ENCODE measurements at places on chromosomes 1 and 21.

GRCh38 chr1:245070836-245071615 lies 83.8 kb upstream of the KIF26B start:
- no peak for DNase-seq

GRCh38 chr1:189500778-189501177 lies 976.9 kb downstream of the BRINP3 start:
- no peak for DNase-seq

- peak; percentile 35 for DNase-seq
Measured at GRCh38 chr21:15422783-15423182, 307.0 kb upstream of the USP25 start.

GRCh38 chr1:198498103-198498385 lies 42.4 kb downstream of the ATP6V1G3 start:
- DNase-seq = no peak

DNA sequence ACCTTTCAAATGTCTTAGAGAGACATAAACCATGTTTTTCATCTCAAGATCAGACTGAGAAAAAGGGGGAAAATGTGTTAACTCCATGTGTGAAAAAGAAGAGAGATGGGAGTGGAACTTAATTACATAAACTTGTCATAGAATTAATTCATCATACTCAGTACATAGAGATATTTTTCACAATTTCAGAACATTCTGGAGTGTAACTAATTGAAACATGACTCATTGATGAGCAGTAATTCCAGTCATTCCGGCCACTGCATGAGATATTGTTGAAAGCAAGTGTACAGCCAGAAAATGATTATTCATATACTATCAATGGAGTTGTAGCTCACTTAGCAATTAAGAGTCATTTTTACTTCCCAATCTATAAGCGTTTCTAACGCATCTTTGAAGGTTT lies 739.3 kb downstream of the LTN1 start:
- peak; percentile 45 for DNase-seq

DNA sequence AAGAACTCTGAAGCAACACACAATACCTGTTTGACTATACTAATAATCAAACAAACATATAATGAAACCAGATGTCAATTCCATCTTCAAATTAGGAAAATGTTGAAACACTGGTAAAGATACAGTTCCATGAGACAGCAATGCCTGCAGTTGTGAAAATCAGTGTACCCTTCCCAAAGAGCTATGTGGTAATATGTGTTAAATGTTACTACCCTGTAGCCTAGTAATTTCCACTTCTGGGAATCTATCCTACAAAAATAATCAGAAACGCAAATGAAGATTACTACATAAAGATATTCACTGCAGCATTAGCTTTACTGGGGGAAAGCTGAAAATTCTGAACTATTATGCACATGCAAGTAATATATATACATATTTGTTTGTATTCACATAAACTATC lies 16.9 kb downstream of the GLIS1 start:
- DNase-seq = no peak

DNA sequence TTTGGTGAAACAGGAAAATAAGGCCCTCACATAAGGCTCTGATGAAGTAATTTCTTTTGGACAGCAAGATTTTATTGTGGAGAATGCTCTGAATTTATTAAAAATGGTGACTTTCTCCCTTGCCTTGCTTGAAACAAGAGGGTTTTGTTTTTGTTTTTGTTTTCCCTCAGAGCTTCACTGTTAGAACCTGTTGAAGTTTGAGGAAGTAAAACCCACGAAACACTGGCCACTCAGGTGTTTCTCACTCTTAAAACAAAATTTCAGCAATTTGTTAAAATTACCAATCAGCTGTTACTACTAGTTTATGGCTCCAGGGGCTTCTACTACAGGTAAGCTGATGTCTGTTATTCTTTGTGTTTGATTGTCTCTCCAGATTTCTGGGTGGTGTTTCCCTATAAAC lies 112.6 kb upstream of the B3GALT2 start:
- DNase-seq = no peak

GRCh38 chr1:72280711-72281110 lies 1.6 kb downstream of the NEGR1 start:
- DNase-seq = no peak

GRCh38 chr21:39535646-39536437 lies 76.9 kb upstream of the B3GALT5 start:
- DNase-seq = no peak

DNA sequence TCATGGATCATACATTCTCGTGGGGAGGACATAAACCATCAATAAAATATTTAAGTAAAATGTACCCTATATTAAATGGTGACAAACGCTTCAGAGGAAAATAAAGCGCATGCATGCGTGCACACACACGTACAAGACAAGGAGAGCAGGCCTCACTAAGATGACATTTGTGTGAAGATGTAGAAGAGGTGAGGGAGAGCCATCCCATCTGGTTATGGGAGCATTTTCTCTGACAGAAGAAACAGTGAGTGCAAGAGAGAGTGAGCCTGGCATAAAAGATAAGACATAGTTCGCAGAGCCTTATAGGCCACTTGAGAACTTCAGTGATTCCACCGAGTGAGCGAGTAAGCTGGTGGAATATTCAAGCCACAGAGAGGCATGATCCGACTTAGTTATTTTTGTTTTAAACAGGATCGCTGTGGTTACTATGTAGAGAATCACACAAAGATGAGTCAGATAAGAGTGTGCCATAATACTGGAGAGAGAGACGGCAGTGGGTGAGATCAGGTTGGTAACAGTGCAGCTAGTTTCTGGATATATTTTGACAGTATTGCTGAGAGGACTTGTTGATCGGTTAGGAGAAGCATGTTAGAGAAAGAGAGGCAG lies 624.2 kb downstream of the PLPP3 start:
- DNase-seq = peak; percentile 3

- no peak for DNase-seq
Measured at GRCh38 chr1:37098237-37098636, 63.9 kb upstream of the GRIK3 start.

DNA sequence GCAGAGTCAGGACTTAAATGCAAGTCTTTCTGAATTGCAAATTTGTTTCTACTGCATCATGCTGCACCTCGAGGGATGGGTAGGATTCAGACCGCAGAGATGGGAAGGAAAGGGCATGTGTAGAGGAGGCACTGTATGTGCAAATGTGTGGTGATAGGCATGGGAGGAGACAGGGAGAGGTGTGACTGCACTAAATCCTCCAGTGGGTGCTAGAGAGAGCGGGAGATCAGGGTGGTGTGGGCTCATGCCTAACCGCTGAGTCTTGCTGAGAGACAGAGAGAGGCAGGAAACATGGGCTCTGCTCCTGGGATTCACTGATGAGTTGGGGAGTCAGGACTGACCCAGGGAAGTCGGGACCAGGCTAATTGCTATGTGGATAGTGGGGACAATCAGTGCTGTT lies 61.1 kb downstream of the PTPRU start:
- no peak for DNase-seq

GRCh38 chr1:64975740-64976139 lies 9.4 kb upstream of the JAK1 start:
- no peak for DNase-seq

DNA sequence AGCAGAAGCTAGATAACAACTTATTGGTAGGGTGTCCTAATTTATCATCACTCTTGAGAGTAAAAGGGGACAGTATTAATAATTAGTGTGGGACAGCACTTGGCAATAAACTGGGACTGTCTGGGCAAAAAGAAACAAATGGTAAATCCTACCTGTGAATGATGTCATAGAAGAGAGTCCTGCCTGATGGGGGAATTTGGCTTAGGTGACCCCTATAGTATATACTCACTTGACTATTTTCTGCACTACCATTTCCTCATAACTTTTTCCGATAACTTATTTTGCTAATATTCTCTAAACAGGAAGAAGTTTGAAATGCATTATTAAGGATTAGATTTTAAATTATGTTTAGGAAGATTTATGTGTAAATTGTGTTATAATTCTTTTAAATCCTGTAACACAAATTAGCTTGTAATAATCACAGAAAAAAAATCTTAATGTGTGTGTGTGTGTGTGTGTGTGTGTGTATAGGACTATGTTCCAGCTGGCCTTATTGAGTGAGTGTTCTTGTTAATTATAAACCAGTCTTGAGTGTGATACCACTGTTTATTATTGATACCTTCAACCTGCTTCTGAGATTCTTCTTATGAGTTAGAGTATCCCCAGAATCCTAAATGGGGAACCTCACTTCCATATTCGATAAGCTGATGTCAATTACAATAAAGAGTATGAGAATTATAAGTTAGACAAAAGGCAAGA lies 144.2 kb upstream of the C1orf105 start:
- DNase-seq = no peak

- DNase-seq = no peak
Measured at GRCh38 chr1:67041841-67042503, 12.0 kb downstream of the SLC35D1 start.

GRCh38 chr1:39182804-39183203 lies 21.7 kb upstream of the MACF1 start:
- no peak for DNase-seq

DNA sequence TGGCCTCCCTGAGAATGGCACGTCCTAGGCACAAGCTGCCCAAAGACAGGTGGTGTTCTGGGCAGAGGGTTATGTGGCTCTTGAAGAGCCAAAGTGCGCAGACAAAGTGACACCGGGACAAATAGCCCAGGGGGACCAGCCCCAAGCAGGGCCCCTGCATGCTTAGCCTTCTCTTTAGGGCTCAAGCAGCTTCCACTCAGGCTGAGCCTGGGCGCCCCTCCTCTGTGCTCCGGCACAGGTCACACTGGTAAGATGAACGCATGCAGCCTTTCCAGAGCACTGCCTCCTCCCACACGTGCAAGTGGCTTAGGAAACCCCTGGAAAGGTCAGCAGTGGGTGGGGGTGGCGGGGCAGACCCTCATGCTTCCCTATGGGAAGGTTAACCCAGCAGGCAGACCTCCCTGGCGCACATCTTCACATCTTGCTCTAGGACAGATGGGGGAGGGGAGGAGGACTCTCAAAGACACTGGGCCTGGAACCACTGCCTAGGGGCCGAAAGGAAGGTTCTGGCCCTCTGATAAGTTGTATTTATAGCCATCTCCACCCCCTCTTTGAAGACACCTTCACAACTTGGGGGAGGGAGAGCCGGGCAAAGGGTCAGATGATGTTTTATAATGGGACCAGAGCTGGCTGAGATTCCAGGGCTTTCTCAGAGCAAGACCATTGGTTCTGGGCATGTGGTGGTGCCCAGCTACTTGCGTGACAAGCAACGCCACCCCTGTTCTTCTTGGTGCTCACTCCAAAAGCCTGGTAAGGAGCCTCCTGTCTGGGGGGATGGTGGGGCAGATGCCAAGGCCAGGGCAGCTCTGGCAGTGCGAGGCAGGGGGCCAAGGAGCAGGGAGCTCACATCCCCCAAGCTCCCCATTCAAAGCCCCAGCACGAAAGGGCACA lies 5.5 kb downstream of the KLHL21 start:
- no peak for DNase-seq

- DNase-seq = no peak
Measured at GRCh38 chr1:203592730-203593129, 33.9 kb upstream of the ATP2B4 start.

GRCh38 chr1:227427411-227427810 lies 109.1 kb upstream of the CDC42BPA start:
- no peak for DNase-seq

- DNase-seq = no peak
Measured at GRCh38 chr1:7042322-7043190, 257.3 kb downstream of the CAMTA1 start.

DNA sequence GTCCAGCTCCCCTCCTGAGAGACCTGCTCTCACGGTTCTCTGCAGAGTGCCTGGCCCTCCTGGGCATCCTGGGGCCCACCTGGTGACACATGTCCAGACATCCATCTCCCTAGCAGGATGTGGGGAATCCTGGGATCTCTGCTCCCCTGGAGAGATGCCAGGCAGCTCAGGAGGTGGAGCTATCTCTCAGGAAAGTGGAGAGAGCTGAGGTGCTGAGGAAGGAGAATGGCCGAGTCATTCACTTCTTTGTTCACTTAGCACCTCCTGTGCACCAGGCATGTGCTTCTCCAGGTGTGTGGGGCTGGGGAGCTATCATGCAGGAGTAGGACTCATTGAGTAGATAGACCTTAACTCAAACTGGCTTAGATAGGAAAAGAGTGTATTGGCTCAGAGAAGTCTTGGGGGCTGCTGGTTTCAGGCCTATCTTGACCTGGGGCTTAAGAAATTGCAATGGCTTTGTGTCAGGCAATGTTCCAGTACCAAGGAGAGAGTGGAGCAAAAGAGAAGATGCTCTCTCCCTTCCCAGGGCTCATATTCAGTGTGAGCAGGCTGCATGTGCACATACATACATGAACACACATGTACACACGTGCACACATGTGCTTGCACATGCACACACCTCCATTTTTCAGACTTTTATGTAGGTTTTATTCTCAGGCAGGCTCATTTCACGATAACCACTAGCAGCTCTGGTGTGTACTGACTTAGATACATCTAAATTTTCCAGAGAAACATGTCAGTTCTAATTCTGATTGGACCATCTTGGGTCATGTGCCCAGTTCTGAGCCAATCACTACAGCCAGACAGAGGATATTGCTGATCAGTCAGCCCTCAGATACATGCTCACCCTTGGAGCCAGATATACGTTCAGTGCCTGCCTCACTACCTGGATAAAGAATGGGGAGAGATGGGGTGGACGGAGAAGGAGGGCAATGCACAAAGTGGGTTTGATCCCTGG lies 437.6 kb downstream of the PTPRU start:
- no peak for DNase-seq

GRCh38 chr1:230632273-230632873 lies 9.9 kb upstream of the COG2 start:
- DNase-seq = no peak

DNA sequence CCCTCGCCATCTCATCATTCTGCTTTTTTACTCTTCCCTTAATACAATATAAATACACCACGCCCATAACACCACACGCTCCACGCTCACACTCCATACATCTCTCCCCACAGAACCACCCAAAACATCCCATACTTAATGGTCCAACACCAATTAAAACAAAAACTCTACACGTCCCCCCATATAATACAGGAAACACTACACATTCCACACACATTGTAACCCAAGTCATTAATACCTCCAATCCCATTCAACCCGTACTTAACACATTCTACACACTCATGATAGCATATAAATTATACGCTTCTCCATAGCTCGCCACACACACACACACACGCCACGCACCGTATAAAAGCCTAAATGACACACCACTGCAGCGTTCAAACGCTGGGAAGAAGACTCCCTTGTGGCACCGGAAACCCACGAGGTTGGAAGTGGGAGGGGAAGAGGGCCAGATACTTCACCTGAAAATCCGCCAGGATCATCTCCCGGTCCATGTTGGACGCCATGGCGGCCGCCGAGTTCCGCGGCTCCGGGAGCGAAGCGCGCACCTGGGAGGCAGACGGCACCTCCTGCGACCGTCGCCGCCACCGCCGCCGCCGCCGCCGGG lies 659 bp downstream of the FAF1 start:
- DNase-seq = no peak

GRCh38 chr1:173862769-173863223 lies 5.0 kb downstream of the GAS5 start:
- DNase-seq = no peak

Measured in HS-5 (cell line).